Hypothalamus (tissue), 51 donors: ENCODE measurements at places on chromosomes 2 and 18.

GRCh38 chr2:3440477-3440876, 61.0 kb downstream of the TRAPPC12 start:
- DNase-seq = no peak

DNA sequence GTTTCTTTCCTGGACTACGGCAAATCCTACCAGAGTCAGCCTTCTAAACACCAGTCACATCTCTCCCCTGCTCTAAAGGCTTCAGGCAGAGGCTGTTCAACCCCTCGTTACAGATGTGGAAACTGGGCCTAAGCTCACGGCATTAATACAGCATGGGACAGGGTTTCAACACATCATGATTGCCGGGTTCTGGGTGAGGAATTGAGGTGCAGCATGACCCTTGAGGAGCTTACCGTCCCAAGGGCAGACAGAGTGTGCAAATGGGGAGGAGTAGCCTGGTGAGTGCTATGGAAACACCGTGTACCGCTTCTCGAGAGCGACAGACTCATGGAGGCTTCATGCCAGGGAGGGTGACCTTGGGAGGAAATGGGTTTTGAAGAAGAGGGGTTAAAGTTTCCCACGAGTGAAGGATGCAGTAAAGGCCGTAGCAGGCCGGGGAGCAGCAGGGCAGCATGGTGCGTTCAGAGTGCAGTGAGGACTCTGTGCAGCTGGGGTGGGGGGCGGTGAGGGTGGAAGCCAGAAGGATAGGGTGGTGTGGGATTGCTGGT, 51.1 kb downstream of the TGOLN2 start:
- DNase-seq = no peak

- DNase-seq = no peak
Measured at GRCh38 chr2:238085899-238086298, 14.2 kb upstream of the ESPNL start.

DNA sequence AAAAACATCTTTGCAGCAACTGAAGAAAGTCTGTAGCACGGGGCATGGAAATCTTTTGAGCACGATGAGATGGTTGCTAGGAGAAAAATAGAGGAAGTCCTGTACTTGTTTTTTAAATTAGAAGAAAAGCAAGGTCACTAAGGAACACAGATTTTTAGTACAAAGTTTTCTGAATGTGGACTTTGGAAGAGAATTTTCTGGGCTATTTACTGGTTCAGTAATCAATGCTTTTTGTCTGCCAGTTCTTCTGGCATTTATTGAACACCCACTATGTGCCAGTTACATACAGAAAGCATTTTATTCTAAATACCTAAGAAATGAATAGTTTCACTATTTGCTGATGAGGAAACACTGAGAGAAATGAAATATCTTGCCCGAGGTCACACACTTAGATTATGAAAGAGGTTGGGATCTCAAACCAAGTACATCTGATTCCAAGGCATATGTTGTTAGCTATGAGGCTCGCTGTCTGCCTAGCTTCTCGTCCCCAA, 15.6 kb upstream of the MAP3K20 start:
- no peak for DNase-seq
